Chondrocyte (in vitro differentiated cells): ENCODE measurements at places on chromosomes 3 and 15. TPM values are rescaled to one million over a fixed set of nuclear protein-coding genes. Genes with fewer than 3 reads are reported as not detected.
A peak's percentile ranks its signal among the peaks of the same experiment; 100 is the strongest.

DNA sequence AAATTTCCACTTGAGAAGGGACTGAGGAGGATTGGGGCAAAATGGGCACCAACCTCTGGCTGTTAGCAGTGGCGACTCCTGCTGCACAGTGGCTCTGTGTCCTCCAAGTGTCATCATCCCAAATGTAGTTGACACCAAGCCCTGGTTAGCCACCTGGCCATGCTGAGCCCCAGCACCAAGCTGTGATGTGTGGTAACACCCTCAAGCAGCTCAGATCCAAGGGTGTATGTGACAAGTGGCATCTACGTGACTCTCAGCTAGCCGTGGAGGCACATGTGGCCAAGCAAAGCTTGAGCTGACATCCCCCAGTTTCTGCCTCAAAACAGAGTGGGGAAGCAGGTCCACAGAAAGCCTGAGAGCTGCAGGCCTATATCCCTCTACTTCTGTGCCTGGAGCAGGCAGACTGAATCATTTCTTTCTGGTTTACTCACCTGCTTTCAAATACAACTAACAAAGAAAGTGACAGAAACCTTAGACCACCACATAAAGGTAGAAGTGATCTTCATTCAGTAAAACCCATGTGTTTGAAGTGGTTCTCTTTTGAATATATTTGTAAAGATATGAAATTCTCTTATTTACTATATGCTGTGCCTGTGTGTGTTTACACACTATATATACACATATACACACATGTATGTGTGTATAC, 40.0 kb downstream of the FOXP1 start:
- no peaks in the 10 kb centered on the region for H3K27me3 ChIP-seq
- no peak for DNase-seq
- no peak overlapping the region for H3K4me3 ChIP-seq
- no peaks in the 10 kb centered on the region for H3K36me3 ChIP-seq
- H3K27ac ChIP-seq: peak overlapping the region; percentile 68

Gene PLD1
- total RNA-seq: 14.7 to 17.0 TPM (median 16.4 TPM) in 3 replicates

DNA sequence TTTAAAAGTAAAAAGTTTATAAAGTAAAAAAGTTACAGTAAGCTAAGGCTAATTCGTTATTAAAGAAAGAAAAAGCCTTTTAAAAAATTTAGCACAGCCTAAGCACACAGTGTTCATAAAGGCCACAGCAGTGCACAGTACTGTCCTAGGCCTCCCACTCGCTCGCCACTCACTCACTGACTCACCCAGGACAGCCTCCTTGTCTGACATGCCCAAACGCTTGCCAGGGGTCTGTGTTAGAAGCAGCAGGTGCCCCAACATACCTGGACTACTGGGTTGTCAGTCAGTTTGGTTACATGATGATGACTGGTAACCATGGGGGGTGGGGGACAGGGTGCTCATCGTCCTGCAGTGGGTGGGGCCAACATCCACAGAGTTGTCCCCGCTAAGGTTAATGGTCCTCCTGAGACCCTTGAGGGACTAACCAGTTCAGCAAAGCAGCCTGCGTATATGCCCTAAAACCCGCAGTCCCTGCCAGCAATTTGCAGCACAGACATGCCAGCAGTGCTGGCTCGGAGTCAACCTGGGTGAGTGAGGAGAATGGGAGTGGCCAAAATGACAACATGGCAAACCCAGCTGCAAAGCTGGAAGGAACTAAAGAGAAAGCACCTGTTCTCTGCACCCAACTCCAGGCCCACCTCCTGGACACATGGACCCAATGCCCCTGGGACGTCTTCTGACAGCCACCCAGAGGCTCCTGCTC, 49.2 kb downstream of the CYFIP1 start:
- no peak overlapping the region for H3K27ac ChIP-seq
- peaks cover 16% of the 10 kb centered on the region for H3K36me3 ChIP-seq
- no peaks in the 10 kb centered on the region for H3K27me3 ChIP-seq
- H3K4me1 ChIP-seq: no peaks in the 10 kb centered on the region

- H3K4me3 ChIP-seq: no peak overlapping the region
- peaks cover 2% of the 10 kb centered on the region for H3K27me3 ChIP-seq
- H3K27ac ChIP-seq: peak overlapping the region; percentile 32
- peaks cover 2% of the 10 kb centered on the region for H3K36me3 ChIP-seq
Measured at GRCh38 chr15:34812369-34812768, 17.0 kb upstream of the ACTC1 start.

Gene TSPAN3
- total RNA-seq: 242 to 333 TPM (median 250 TPM) in 3 replicates

DNA sequence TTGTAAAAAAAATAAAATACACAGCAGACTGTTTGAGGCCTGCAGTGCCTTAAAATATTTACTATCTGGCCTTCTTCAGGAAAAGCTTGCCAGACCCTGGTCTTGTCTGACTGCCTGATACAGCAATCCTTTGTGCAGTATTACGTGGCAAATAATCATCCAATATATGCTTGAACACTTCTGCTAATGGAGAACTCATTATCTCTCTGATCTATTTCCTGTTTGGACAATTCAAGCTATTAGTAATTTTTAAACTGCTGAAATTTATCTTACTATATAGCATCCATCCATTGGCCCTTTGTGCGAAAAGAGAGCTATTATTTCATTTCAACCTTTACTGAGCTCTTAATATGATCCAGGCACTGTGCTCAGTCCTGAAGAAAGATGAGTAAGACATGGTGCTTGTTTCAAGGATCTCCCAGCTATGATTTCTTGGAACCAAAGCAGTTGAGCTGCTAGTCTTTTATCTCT, 15.9 kb downstream of the ATG7 start:
- DNase-seq: no peak
- H3K4me3 ChIP-seq: no peak overlapping the region
- H3K27ac ChIP-seq: peak overlapping the region; percentile 96
- H3K4me1 ChIP-seq: peaks cover 58% of the 10 kb centered on the region
- H3K36me3 ChIP-seq: peaks cover 2% of the 10 kb centered on the region
- no peaks in the 10 kb centered on the region for H3K27me3 ChIP-seq

DNA sequence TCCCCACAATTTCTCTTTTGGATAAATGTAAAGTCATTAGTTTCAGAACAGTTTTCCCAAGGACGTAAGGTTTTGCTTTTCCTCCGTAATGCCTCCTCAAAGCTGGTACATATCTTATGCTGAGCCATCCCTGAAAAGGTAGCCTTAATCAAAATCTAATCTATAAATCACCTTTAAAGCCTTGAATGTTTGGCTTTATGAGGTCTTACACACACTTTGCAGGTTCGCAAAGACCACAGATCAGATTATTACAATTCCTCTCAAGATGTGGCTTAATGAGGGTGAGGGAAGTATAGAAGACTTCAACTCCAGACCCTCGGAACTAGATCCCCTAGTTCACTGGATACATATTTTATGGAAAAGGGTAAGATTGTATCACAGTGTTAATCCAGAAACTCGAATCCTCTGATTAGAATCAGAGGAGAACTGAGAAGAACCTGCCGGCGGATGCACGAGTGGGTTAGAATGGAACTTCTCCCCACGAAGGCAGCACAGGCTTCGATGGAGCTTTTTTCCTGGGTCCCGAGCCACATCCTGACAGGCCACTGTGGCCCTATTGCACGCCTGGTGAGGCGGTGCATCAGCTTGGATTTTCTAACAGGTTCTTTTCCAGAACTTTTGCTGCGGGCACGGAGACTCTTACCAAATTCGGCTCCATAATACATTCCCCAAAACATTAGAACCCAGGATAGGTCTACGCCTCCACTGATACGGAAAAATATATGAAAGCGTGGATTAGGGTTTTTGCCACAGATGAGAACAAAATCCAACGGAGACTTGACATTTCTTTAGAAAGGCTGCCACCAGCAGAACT, 1.2 kb downstream of the CTXND1 start:
- peaks cover 2% of the 10 kb centered on the region for H3K36me3 ChIP-seq
- peaks cover 8% of the 10 kb centered on the region for H3K4me1 ChIP-seq
- no peak for DNase-seq
- peaks cover 76% of the 10 kb centered on the region for H3K27me3 ChIP-seq
- H3K27ac ChIP-seq: no peak overlapping the region

- peaks cover 35% of the 10 kb centered on the region for H3K36me3 ChIP-seq
- H3K4me1 ChIP-seq: peaks cover 15% of the 10 kb centered on the region
- H3K4me3 ChIP-seq: no peak overlapping the region
- no peak for DNase-seq
Measured at GRCh38 chr3:33037471-33037870, 59.5 kb downstream of the GLB1 start.

Gene CTXND1
- not detected in 3 replicates for total RNA-seq

Gene UQCRC1
- total RNA-seq: 223 to 258 TPM (median 233 TPM) in 3 replicates

DNA sequence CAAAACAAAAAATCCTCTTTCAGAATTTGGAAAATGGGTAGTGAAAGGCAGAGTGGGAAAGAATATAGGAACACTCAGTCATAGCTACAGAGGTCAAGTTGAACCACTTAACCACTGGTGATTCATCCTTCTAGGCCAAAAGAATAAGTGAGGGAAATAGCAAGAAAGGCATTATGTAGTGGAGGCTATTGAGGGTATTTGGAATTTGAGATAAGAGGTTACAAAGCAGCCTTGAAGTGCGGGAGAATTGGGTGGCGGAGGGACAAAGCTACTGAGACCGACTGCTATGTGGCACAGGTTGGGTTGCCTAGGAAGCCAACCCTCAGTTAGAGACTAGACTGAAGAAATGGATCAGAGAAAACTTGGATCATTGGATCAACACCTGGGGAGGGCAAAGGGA, 109.5 kb downstream of the SYNPR start:
- peaks cover 3% of the 10 kb centered on the region for H3K27me3 ChIP-seq
- no peak overlapping the region for H3K4me3 ChIP-seq
- no peaks in the 10 kb centered on the region for H3K4me1 ChIP-seq

Gene MKRN2OS
- total RNA-seq: not detected in 3 replicates

DNA sequence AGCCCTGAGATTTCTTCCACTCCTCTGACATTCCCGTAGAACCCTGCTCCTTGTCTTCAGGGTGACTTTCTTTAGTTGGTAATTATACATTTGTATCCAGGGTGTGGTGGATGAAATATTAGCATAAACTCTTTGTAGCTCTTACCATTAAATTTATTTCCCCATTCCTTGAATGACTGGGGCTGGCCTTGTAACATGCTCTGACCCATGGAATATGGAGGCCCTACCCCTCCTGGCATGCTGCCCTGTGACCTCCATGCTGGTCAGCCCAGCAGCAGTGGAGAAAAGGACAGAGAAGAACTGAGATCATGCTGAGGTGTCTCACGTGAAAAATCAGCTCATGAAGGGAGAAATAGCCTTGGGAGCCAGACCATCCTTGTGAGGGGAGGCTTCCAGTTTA, 96.1 kb upstream of the PROK2 start:
- peaks cover 30% of the 10 kb centered on the region for H3K4me1 ChIP-seq
- no peak for DNase-seq
- H3K27me3 ChIP-seq: peaks cover 9% of the 10 kb centered on the region
- H3K36me3 ChIP-seq: no peaks in the 10 kb centered on the region

GRCh38 chr3:52831500-52832301, 1.2 kb upstream of the ITIH4 start:
- H3K4me3 ChIP-seq: no peak overlapping the region
- no peaks in the 10 kb centered on the region for H3K27me3 ChIP-seq
- H3K36me3 ChIP-seq: peaks cover 2% of the 10 kb centered on the region
- peaks cover 54% of the 10 kb centered on the region for H3K4me1 ChIP-seq

DNA sequence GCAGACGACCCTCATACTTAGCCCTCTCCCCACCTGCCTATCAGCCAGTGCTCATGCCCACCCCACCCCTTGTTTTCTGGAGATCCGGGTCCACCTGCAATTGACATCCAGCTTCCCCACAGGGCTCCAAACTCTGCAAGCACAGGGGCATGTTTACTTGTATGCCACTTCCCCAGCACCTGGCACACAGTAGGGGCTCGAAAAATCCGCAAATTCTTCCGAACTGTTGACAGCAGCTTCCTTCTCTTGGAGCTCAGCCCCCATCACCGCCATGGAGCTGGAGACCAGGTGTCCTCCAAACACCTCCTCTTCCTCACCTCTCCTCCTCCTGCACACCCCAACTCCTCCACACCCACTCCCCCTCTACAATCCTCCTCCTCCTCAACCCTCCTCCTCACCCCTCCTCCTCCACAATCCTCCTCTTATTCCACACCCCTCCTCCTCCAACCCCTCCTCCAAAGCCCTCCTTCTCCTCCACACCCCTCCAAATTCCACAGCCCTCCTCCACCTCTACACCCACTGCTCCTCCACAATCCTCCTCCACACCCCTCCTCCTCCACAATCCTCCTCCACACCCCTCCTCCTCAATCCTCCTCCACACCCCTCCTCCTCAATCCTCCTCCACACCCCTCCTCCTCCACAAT, 70.4 kb upstream of the BLM start:
- H3K36me3 ChIP-seq: peaks cover 15% of the 10 kb centered on the region
- H3K27ac ChIP-seq: peak overlapping the region; percentile 36
- H3K4me3 ChIP-seq: no peak overlapping the region

Gene MAPK6
- total RNA-seq: 45.2 to 60.1 TPM (median 59.0 TPM) in 3 replicates

DNA sequence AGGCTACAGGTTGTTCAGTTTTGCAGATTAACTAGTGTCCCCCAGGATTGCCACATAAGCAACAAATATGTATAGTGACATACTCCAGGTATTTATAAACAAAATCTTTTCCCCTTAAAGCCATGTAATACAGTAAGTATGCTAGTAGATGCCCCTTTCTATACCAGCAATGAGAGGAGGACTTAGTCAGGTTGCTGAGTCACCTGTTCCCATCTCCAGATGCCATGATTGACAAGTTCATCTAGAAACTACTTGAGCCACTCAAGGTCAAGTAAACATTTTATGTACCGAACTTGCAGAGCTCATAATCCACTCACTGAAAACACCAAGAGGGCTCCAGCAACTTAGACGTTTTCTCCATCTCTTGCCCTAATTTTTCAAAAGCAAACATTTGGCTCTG, 18.2 kb downstream of the SLC9A9 start:
- no peak overlapping the region for H3K4me3 ChIP-seq
- DNase-seq: no peak
- peaks cover 15% of the 10 kb centered on the region for H3K4me1 ChIP-seq
- H3K27ac ChIP-seq: no peak overlapping the region

- H3K27me3 ChIP-seq: peaks cover 8% of the 10 kb centered on the region
- H3K4me3 ChIP-seq: no peak overlapping the region
- DNase-seq: no peak
- H3K36me3 ChIP-seq: no peaks in the 10 kb centered on the region
Measured at GRCh38 chr3:72043204-72044133, 258.5 kb upstream of the PROK2 start.

DNA sequence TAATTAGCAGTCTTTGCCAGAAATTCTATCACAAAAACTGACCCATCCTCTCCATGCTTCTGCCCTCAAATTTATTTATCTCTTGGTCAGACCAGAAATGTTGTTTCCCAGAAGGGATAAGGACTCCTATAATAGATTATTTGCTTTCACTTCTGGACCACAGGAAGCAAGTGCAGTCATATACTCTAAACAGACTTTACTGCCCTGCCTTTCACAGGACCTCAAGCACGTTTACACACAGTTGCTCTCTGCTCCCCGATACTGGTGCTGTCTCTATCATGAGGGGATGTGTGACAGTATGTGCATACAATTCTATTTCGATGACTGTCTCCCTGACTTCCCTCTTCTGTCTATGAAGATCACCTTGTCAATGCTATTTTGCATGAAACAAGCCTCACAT, 205.5 kb upstream of the TGFBR2 start:
- DNase-seq: no peak

- no peak overlapping the region for H3K27ac ChIP-seq
- H3K36me3 ChIP-seq: peaks cover 15% of the 10 kb centered on the region
- H3K4me3 ChIP-seq: no peak overlapping the region
- DNase-seq: no peak
- H3K4me1 ChIP-seq: peaks cover 64% of the 10 kb centered on the region
Measured at GRCh38 chr3:191380001-191380400, 49.7 kb upstream of the UTS2B start.
